ENCODE measurements at places on chromosomes 13 and 19.

- DNase-seq, result no peak
Observed at GRCh38 chr13:50125304-50125553, 110.0 kb downstream of the KCNRG start.

DNA sequence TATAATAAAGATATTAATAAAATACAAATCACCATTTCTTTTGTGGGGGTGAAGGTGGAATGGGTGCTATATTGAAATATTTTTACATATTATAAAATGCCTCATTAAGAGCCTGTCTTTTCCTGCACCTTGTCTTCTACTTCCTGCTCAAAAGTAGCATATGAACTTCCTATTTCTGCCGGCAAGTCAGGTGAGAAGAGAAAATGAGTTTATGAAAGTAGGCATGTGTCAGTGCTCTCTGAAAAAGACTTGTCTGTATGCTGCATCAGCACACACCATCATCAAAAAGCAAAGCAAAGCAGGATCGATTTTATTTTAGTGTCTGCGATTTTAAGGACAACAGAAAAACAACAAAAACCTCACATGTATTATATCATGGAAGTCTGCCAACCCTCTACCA, 114.2 kb downstream of the RAP2A start:
- no peak for DNase-seq

DNA sequence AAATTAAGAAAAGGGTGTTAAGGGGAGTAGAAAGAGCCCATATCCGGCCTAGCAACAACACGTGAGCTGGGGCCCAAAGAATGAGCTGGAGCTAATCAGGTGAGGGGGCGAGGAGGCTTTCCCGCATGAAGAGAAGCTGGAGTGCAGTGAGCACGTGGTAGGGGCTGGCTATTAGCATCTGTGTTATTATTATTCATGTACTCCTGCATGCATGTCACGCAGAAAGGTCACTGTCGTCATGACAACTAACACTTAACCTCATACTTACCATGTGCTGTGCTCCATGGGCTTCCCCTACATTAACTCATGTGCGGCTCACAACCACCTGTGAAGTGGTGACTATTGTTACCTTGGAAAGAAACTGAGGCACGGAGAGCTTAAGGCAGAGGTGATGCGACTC, 227.6 kb upstream of the UBL3 start:
- no peak for DNase-seq

DNA sequence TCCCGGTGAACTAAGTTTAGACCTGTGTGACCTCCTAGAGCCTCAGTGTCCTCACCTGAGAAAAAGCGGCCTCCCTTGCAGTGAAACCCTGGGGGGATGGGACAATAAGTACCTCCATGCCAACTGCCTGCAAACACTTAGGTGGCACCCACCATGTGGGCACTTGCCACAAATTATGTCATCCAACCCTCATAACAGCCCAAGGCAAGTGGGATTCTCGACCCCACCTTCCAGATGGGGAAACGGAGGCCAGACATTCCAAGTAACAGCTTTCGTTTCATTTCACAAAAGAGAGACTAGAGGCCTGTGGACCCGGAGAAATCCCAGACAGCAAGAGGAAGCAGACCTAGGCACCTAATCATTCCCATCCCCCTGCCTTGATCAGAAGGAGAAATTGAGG, 6.9 kb downstream of the REX1BD start:
- DNase-seq, result no peak
